ACHN (cell line): ENCODE measurements at places on chromosomes 6 and 20.

DNA sequence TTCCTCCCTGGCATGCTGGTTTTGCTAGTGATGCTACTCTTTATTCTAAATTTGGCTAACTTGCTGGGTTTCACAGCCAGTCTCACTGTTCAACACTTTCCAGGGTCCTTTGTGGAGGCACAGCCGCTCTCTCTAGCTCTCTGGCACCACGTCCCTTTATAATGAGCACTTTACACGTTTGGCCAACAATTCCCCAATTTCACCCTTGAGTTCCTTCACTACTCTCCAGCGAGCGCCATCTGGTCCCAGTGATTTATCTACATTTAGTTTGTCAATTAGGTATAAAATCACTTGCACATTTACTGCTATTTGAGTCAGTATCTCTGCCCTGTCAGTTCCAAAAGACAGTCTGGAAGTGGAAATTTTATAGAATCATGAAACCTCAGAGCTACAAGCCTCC is 241.9 kb upstream of the MOCS1 start:
- DNase-seq = no peak

DNA sequence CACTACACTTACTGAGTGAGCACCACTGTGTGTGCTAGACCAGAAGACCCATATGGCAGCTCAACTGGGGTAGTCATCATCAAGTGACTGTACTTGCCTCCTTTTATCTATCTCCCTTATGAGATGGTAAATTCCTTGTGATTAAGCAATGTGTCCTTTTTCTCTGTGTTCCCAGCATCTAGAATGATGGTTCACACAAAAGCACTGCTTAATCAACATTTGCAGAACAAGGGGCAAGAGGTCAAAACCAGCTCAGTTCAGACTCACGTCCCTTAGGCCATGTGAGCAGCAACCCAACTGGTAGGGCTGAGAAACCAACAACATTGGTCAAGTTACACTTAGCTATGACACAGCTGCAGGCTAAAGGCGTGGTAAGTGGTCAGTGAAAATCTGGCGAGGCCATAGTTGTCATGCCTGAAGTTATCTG is 10.0 kb downstream of the TRAM2 start:
- no peak for DNase-seq

DNA sequence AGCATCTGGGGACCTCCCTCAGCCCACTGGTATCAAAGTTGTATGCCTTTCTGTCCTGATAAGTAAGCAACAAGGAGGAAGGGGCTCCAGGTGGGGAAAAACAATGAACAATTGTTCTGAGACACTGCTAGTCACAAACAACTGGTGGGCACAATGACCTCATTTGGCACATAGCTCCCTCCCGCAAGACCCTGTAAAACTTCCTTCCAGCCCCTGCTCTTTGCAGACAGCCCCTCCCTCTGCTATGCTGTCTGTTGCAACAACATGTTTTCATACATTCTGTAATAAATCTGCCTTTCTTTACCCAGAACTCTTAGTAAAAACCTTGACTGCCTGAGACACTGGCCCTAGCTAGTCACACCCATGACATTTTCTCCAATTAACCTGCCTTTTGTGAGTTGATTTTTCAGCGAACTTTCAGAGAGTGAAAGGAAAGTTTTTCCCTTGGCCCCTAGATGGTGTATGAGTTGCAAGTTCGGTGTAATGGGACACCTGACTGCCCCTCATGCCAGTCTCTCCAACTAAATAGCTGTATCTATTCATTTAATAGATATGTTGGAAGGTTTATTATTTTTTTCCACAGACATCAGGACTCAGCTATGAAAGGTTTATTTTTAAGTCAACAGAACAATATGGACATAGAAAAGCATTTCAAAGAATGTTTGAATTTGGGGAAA is 142.3 kb upstream of the SLC22A16 start:
- DNase-seq = peak; percentile 6

- no peak for DNase-seq
Measured at GRCh38 chr20:41405436-41405835, 38.8 kb upstream of the EMILIN3 start.

GRCh38 chr6:2958331-2958711 is 13.0 kb downstream of the SERPINB6 start:
- no peak for DNase-seq

DNA sequence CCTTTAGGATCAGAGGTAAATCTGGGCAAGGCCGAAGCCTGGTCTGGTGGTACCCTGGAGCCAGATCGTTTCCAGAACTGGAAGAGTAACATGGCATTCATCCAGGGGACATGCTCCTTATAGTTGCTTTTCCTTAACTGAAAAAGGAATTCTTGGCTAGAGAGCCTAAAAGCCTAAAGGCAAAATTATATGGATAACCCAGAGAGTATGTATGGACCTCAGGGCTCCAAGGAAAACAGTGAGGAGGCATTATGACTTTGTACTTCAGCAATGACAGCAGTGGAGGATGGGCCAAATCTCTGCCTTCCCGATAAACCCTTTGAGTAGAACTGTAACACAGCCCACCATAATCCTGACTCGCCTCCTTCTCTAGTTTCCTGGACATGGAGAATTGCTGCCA is 29.3 kb downstream of the ARHGAP18 start:
- DNase-seq = no peak

DNA sequence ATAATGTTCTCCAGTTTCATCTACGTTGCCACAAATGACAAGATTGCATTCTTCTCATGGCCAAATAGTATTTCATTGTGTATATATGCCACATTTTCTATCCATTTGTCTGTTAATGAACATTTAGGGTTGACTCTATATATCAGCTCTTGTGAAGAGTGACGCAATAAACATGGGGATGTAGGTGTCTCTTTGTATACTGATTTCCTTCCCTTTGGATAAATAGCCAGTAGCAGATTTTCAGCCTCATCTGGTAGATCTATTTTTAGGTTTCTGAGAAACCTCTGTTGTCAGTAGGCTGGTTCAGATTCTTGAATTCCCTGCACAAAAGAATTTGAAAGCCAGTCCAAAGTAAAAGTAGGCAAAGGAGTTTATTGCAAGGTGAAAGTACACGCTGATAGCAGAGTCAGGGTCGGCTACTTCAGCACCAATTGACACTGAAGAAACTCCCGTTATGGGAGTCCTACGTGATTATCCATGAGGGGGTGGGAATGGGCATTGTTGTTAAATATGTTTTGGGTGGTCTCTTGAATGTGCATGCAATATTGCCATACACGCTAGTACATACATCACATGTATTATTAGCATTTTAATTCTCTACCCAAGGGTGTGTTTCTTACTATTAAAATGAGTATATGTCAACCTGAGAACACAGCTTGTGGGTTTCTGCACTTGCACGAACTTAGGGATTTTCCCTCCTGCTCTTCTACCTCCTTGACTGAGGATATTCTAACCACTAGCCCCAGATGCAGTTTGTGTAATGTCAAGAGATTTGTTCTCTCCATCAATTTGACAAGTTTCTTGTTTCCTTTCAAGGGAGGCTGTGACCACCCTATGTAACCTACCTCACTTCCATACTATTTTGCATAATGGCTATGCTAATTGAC is 14.4 kb upstream of the SLC17A2 start:
- no peak for DNase-seq

- DNase-seq = no peak
Measured at GRCh38 chr20:50594591-50595432, 84.6 kb downstream of the PTPN1 start.

DNA sequence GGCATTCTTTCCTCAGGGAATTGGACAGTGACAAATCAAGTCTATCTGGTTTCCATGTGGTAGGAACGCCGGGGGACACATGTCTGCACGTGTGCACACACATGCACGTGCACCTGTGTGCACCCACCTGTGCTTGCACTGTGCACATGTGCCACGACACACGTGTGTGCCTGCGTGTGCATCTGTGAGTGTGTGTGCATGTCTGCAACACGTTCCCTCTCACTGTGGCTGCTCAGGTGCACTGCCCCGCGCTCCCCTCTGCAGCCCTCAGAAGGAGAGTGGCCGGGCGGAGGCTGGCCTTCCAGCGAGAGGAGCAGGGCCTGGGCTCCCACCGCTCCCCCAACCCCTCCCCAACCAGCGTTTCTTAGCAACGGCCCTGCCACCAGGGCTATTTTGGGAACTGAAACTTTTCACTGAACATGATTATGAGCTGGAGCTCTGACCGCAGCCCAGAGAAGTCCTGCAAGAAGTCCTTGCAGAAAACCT is 147.8 kb downstream of the PHACTR3 start:
- DNase-seq = no peak

DNA sequence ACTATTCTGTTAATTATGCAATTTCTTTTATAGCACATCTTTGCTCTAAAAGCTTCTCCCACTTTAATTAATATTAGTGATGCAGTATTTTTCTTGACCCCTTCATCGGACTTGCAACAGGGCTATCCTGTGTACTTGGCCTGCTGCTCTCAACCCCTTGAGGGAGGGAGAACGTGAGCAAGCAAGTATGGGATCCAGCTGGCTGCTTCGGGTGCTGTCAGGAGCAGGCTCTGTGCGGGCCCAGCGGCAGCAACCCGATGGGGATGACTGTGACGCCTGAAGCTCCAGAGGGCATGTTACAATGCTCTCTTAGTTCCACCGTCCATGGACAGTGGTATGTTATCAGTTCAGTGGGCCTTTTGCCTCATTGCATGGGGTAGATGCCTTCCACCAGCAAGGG is 519.8 kb upstream of the CITED2 start:
- no peak for DNase-seq
